ENCODE measurements at places on chromosomes 5 and 9. TPM values are rescaled to one million over a fixed set of nuclear protein-coding genes. Genes with fewer than 3 reads are reported as not detected.

Gene IL7R
- total RNA-seq, result 12.6 TPM

Gene CDO1
- total RNA-seq, result 0.89 TPM

Gene MCIDAS
- not detected for total RNA-seq

Gene DIPK1B
- total RNA-seq, result not detected

Gene SLC23A1
- not detected for total RNA-seq

Gene MCC
- 8.8 TPM for total RNA-seq

Gene MAMDC2
- total RNA-seq, result not detected

Gene ROR2
- total RNA-seq, result 12.9 TPM

Gene CER1
- total RNA-seq, result not detected

Gene SCGB3A1
- total RNA-seq, result not detected

Gene PCDHA5
- total RNA-seq, result not detected

Gene GPX3
- total RNA-seq, result 3.0 TPM

Gene ZFP2
- 1.8 TPM for total RNA-seq

Gene PCDHB2
- total RNA-seq, result 4.9 TPM

Gene C1QTNF2
- not detected for total RNA-seq

Gene WDR31
- 0.97 TPM for total RNA-seq

Gene NRG2
- not detected for total RNA-seq

Gene ZSWIM6
- total RNA-seq, result 4.8 TPM

Gene THBS4
- total RNA-seq, result 0.43 TPM

Gene BAAT
- total RNA-seq, result not detected

Gene NTRK2
- not detected for total RNA-seq

Gene C9orf50
- total RNA-seq, result not detected

All from GM23248 (cell line).